ENCODE measurements at places on chromosomes 11 and 22.
A peak's percentile ranks its signal among the peaks of the same experiment; 100 is the strongest.

- DNase-seq: no peak
These were observed 90.9 kb downstream of the NAV2 start for GRCh38 chr11:19803506-19803998.

DNA sequence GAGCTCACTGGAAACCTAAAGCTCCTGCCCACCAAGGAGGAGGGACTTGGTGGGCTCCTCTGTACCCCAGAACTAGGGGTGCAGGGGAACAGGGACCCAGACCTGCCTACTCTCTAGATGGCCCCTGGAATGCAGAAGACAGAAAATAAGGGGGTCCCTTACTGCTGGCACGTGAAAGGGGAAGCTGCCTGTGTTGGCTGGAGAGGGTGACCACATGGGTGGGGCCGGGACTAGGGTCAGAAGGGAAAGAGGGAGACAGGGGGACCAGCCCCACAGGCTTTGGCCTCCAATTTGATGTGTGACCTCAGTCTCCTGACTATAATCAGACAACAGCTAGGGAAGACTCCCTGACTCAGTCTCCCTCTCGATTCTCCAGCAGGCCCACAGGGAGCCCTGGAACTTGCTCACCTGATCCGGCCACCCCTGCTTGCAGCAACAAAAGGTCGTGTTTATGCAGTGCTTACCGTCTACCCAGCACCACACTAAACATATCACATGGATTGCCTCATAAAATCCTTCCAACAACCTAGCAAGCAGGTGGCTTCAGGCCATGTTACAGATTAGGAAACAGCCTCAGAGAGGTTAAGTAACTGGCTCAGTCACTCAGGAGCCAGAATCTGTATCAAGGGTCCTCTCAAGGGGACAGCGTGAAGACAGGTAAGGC lies 10.2 kb downstream of the ARAP1 start:
- DNase-seq: no peak

DNA sequence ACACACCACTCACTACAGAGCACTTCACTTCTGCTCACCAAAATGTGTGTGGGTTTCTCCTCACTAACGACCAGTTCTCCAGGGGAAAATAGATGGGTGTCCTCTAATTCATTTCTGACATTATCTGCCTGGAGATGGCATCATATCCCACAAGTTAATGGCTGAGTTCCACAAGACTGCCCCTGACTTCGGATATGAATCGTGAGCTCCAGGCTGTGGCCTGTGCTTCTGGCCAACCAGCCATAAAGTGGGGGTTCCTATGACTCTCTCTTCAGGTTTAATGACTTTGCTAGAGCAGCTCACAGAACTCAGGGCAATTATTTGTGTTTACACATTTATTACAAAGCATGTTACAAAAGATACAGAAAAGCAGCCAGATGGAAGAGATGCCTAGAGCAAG lies 113.0 kb upstream of the SYT13 start:
- DNase-seq: no peak

GRCh38 chr11:11536650-11537049 lies 85.2 kb downstream of the GALNT18 start:
- DNase-seq: no peak

- DNase-seq: no peak
These were observed 209.9 kb upstream of the NAV2 start for GRCh38 chr11:19502691-19503253.

GRCh38 chr22:20166703-20167102 lies 15.8 kb upstream of the CCDC188 start:
- no peak for DNase-seq

GRCh38 chr11:112367461-112367860 lies 106.8 kb upstream of the PLET1 start:
- DNase-seq: no peak

DNA sequence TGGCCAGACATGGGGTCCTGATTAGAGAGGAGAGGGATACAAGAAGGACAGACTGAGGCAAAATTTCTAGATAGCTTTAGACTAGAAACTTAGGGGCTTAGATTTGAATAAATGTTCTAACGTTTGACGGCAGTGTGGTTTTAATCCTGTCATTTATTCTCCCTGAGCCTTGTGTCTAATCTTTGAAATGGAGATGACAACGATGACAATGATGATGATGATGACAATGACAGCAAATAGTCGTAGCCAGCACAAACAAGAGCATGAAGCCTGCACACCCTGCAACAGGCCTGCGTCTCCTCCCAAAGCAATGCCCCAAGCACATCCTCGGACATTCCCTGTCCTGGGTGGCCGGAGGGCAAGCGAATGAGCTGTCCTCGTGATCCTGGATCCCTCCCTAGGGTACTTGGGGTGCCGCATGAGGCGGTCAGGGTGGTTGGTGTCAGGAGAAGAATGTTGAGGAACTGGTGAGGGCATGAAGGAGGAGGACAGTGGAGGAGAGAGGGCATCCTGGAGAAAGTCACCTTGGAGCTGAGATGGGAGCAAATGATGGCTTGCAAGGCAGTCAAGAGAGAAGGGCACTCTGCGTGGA lies 502.1 kb upstream of the B3GAT1 start:
- DNase-seq: no peak

- peak; percentile 88 for DNase-seq
These were observed at the start of the genes EML3 and ROM1 for GRCh38 chr11:62612366-62613290. Gene EML3, minus strand, starts transcription at chr11:62612775. Its CDS starts 318 bp downstream, at chr11:62612457. Gene ROM1, plus strand, starts transcription at chr11:62613257. Its CDS starts 25 bp downstream, at chr11:62613282.

DNA sequence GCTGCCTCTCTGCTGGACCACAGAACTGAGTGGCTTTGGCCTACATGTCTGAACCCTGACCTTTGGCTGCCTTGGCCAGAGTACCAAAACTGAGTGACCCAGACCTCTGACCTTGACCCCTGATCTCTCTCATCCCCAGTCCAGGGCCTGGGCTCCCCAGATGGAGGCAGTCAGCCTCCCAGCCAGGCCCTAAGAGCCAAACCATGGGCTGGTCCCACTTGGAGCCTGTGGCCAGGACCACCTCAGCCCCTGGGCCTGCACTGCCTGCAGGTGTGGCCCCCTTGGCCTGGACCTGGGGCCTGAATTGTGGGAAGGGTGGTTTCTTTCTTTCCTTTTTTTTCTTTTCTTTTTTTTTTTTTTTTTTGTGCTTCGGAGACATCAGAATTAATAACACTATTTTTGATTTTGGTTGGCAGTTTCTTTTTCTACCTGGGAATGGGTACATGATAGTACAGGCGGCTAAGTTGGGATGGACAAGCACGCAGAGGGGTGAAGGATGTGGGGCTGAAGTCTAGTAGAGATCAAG lies 806 bp upstream of the SIPA1 start:
- DNase-seq: no peak

- no peak for DNase-seq
These were observed 68.4 kb downstream of the TCF20 start for GRCh38 chr22:42202048-42202447.

DNA sequence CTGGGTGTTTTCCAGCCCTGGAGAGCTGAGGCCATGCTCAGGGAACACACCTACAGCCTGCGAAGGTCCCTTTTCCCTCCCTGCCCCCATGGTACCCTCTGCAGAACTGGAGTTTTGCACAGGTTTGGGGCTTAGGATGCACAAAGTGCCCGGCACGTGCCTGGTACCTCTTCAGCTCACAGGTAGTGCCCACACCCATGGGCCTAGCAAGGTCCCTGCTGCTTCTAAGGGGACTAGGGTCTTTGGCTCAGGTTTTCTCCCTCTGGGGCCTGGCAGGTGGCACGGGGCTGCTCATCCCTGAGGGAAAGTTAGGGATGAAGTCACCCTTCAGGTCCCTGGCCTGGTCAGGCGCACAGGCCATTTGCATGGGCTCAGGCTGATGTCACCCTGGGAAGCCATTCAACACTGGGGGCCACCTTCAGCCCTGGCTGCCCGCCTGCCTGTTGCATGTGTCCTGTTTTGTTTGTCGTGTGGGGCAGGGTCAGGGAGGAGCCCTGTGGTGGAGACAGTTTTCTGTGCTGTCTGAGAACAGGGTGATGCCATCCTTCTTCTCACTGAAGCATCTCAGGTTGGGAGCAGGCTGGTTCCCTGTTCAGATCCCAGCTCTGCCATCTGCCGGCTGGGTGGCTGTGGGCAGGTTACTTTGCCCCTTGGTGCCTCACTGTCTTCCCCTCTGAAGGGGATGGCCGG lies 68.3 kb upstream of the CRYBB3 start:
- DNase-seq: no peak

DNA sequence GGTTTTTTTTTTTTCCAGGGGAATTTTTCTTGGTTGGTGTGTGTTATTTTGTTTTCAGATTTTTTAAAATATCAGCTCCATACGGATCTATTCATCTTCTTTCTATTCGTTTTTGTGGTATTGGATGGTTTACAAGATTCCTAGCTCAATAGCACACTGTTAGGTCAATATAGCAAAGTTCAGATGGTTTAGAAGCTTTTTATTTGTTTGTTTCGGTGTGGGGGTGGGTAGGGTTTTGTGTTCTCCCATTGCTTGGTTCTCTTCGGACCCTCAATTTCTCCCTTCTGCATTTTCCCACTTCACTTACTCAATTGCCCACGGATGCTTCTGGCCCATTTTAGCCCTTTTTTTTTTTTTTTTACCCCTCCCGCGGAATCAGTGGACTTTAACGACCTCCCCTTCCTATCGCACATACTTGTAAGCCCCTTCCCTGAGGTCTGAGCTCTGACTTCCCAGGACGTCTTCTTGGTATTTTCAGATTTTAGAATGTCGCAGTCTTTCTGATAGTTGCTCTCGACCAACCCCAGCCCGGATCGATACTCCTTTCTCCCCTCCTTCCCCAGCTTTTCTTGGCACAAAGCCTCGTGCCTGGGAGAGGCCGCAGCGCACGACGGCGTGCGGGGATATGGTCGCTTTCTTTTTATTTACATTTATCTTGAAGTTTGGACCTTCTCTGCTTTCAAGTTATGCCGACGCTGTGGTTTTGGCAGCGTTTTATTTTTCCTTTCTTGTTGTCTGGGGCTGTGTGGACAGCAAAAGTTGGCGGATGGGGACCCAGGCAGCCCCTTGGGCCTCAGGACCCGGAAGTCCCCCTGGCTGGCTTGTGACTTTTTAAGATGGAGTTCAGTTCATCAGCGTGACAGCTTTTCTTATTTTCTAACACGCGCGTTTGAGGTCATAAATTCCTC lies 4.4 kb upstream of the SPDYC start:
- no peak for DNase-seq

DNA sequence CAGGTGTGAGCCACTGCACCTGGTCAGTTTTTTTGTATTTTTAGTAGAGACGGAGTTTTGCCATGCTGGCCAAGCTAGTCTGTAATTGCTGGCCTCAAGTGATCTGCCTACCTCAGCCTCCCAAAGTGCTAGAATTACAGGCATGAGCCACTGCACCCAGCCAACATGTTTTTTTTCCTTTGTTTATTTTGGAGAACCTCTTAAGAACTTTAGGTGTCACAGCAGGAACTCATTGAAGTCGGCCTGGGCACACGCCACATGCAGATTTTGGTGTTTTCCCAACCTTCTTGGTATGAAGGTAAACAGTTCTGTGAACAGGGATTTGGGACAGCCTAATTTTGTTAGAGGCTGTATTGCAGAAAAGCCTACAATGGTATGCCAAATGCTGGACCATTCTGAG lies 9.4 kb downstream of the DIXDC1 start:
- no peak for DNase-seq

DNA sequence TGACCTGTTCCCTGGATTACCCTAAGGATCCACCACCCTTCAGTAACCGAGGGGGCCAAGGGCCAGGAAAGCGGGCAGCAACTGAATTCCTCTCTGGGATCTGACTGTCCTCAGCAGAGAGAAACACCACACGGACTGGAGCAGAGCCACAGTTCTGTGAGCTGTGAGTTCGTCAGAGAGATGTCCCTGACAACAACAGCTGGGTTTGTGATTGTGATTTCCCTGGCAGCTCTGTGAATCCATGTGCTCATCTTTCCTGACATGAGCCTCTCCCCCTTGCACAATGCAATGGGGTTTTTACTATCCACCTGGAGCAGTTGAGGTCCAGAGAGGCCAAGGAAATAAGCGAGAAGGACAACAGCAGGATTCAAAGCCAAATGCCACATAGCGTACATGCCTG lies 69.4 kb upstream of the AMPD3 start:
- no peak for DNase-seq

GRCh38 chr11:101436511-101437142 lies 147.2 kb downstream of the TRPC6 start:
- peak; percentile 30 for DNase-seq

DNA sequence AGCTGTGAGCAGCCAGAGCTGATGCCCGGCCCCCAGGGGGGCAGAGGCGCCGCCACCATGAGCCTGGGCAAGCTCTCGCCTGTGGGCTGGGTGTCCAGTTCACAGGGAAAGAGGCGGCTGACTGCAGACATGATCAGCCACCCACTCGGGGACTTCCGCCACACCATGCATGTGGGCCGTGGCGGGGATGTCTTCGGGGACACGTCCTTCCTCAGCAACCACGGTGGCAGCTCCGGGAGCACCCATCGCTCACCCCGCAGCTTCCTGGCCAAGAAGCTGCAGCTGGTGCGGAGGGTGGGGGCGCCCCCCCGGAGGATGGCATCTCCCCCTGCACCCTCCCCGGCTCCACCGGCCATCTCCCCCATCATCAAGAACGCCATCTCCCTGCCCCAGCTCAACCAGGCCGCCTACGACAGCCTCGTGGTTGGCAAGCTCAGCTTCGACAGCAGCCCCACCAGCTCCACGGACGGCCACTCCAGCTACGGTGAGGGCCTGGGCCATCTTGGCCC lies 6.1 kb downstream of the CDC42EP1 start:
- DNase-seq: no peak

DNA sequence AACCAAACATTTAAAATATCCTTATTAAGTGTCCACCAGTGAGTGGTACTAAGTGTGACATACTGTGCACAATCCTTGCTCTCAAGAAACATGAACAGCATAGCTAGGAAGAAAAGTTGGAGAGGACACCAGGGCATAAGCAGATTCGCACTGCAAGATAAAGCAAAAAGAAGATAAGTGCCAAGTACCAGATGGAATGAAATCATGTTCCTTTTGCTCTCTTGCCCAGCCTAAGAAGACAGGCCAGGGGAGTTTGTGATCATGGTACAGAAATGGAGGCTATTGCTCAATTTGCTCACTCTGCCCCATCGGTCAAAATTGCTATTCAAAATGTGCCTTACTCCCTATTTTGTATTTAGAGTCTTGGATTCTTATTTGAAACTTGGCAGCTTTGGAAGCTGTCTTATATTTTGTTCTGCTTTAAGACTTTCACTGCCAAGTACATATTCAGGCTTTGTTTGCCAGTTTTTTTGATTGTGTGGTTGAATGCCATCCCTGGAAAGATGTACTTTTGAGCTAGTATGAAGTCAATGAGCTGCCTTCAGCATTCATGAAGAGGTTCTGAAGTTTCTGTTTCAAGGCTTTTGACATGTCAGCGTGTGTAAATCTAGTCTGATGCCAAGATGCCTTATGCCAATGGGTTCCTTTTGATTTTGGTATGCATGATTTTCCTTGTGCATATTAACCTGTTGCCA lies 90.3 kb downstream of the PAX6 start:
- DNase-seq: no peak

- DNase-seq: no peak
These were observed 20.0 kb downstream of the DAGLA start for GRCh38 chr11:61700212-61700611.

DNA sequence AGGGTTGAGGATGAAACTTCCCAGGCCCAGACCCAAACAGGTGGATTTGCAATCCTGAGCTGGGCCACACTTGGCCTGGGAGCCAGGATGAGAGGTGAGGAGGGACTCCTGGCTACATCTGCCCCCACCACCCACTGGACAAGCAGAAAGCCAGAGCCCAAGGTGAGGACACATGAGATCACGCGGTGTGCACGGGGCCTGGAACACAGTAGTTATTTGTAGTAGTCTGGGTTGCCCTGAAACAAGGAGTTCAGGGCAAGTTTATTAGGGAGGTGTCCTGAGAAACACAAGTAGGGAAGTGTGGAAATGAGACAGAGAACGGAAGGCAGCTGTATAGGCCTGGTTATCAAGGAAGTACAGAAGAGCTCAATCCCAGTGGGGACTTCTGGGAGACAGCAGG lies 647 bp upstream of the SEC14L6 start:
- DNase-seq: no peak

All from hematopoietic multipotent progenitor cell treated with erythropoietin and hydrocortisone succinate and interleukin-3 and kit ligand, for 8 days (in vitro differentiated cells).